Astrocyte of the cerebellum (primary cell): ENCODE measurements at places on chromosomes 7 and 10.

DNA sequence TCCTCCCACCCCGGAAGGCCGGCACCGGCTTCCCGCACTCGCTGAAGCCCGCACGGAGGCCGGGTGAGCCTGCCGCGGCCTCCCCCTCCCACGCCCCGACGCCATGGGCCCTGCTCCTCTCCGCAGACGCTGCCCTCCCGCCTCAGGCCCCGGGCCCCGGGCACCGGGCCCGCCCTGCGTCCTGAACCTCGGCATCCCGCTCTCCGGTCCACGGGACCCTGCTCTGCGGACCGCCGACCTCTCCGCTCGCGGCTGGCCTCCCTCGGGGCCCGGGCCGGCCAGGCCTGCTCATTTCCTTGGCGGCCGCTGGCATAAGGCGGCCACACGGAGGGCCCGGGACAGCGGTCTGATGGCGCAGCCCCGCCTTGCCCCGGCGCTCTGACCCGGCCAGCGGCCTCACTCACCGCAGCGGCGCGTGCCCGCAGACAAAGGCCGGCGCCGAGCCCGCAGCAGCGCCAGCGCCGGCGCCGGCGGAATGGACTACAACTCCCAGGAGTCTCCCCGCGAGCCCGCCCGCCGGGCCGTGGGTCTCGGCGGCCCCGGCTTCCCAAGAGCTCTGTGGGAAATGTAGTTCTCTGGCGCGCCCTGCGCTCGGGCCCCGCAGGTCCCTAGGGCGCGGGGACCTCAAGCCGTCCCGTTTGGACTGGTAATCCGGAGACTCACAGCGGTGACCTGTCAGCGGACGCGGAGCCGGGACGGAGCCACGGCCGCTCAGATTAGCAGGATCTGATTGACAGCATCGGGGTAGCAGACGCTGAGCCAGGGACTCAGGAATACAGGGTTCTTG lies at the start of gene ZNF32:
Gene ZNF32, minus strand, starts transcription at position 484 of the 787 bp plus-strand sequence. CDS start 2,748 bp downstream, outside the sequence.
- peak; percentile 52 for DNase-seq

DNA sequence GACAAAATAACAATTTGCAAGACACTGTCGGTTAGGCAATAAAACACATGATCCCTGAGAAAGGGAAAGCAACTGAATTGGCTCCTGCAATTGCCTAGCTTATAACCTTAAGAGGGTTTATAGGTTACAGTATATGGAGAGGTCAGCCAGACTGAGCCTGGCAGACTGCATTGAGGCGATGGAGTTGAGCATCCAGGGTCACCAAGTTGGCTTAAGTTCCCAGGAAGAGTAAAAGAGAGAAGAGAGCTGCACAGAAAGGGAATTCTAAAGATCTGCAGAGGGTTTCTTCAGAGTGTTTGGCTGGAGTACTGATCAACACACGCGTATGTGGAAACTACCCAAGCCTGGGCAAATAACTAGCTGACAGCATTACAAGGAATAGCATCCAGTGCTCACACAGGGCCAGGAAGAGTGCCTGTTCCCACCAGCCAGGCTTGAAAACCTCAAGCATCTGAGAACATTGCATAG lies 11.2 kb downstream of the ANKMY2 start:
- no peak for DNase-seq

GRCh38 chr10:73867126-73867807 lies 7.1 kb downstream of the CAMK2G start:
- DNase-seq, result no peak

- DNase-seq, result peak; percentile 91
These were observed 27.3 kb upstream of the IFRD1 start for GRCh38 chr7:112422842-112423496.

DNA sequence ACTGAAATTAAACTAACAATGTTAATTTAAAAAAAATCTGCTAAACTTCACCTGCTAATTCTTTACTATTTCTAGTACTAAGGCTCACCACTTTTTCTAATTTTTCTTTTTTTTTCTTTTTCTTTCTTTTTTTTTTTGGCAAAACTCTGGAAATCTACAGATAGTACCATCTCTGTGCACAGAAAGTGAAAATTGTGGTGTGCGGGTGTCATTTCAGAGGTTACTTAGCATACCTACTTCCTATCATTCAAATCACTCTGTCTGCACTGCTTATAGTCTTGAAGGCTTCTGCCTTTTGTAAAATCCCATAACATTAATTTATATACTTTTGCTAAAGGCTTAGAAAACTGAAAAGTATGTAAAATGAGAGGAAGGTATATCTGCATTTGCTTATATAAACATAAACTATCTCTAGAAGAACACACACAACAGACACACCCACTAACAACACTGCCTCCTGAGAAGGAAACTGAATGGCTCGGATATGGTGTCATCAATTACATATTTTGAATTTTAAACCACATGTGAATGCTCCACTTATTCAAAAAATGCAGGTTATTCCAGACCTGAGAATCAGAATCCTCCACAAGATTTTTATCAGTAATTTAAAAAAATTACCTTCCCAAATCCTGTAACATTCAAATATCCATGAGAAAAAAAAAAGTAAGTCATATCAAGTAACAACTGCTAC lies 229.5 kb downstream of the PARD3 start:
- no peak for DNase-seq
